ENCODE measurements at places on chromosomes 2 and 18.

GRCh38 chr2:159890551-159891266 lies 92.7 kb upstream of the CD302 start:
- DNase-seq, result no peak

- DNase-seq, result no peak
These were observed 68.6 kb upstream of the ACKR3 start for GRCh38 chr2:236501026-236501425.

DNA sequence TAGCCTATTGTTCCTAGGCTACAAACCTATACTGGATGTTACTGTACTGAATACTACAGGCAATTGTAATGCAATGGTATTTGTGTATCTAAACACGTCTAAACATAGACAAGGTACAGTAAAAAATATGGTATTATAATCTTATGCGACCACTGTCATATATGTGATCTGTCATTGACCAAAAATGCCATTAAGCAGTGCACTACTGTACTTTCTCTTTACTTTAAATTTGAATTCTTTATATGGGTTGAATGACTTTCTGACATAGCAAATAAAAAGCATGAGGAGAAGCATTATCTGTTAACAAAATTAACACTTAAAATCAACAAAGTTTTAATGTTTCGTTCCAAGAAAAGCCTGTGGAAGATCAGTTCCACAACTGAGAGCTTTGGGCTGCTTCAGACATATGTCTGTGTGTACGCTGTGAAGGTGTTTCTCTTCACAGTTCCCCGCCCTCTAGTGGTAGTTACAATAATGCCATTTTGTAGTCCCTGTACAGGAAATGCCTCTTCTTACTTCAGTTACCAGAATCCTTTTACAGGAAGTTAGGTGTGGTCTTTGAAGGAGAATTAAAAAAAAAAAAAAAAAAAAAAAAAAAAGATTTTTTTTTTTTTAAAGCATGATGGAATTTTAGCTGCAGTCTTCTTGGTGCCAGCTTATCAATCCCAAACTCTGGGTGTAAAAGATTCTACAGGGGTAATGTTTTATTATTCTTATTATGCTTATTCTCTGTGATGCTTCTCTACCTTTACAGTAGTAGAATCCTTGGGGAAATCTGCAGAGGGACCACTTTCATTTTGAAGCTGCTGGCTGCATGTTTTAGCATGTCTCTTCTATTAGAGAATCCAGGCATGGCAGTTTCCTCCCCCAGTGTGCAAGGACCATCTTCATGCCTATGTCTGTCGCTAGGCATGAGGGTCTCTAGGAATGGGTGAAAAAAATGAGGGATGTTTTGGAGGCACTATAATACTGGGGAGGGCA lies 54.5 kb downstream of the SCN2A start:
- DNase-seq, result peak; percentile 51

- DNase-seq, result no peak
These were observed 25.5 kb downstream of the LGALSL start for GRCh38 chr2:64479259-64480117.

GRCh38 chr2:119305497-119306195 lies 61.0 kb downstream of the C2orf76 start:
- no peak for DNase-seq

DNA sequence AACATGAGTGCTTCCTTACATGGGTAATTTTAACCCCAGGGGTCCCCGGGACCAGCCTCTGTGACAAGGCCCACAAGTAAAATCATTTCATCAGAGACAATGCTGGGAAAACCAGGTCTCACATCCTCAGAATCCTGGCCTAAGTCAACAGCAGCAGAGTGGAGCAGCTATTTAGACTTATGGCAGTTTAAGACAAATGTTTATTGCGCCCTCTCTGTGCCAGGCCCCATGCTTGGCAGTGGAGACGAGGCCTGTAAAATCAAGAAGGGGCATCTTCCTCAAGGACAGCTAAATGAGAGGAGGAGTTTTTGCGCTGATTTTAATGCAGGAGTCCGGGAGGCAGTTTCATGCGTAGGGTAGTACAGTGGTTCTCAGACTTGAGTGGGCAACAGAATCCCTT lies 56.0 kb upstream of the ACAA2 start:
- DNase-seq, result no peak

GRCh38 chr18:75472396-75472795 lies 44.9 kb upstream of the SMIM21 start:
- no peak for DNase-seq

- no peak for DNase-seq
These were observed 35.8 kb downstream of the SH3RF3 start for GRCh38 chr2:109164739-109165221.

GRCh38 chr2:9739531-9739964 lies 103.7 kb upstream of the TAF1B start:
- no peak for DNase-seq

DNA sequence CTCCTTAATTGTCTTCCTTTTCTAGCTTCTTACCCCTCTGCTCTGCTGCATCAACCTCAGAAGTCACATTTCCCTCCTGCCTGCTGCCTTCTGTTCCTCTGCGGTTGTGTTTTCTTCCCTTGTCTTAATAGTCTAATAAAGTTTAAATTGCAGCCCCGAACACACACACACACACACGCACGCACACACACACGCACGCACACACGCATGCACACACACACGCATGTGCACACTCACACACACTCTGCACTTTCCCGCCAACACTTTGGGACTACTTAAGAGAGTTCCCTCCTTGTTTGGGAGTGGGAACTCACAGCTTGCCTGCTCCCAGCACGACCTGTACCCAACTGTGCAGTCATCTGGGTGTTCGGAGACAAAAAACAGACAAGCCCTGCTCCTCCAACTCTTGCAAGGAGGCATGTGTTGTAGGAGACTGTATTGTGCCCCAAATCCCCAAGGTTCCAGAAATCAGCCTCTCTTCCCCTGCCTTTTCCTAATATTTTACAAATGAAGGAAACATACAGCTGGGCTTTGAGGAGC lies 99.1 kb downstream of the SETBP1 start:
- DNase-seq, result no peak

- no peak for DNase-seq
These were observed 21.3 kb upstream of the ACKR3 start for GRCh38 chr2:236548179-236548921.

- DNase-seq, result no peak
These were observed 85.5 kb downstream of the PMAIP1 start for GRCh38 chr18:59985289-59985688.

DNA sequence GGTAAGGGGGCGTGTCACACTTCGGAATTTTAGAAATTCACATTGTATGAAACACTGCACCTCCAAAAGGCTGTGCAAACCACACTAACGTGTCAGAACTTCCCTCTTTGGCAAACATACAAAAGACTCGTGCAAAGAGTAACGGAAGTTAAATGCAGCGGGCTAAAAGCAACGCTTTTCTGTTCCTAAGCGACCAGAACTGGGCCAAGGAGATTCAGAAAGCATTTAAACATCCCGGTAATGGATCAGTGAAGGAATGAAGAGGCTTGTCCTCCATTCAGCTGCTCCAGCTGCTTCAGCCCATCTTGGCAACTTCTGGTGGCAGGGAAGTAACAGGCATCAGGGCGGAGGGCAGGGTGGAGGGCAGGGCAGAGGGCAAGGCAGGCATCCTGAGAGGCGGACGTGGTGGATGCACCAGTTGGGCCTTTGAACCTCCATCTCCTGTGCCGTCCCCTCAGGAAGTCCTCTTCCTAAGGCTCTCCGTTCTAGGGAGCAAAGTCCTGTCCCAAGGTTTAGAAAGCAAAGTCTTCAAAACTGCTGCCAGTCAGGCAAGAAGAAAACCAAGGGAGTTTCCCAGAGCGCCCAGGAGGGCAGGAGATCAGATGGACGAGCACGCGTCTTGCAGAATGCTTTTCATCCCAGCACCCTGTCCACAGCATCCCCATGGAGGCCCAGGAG lies 230.7 kb downstream of the ZNF516 start:
- no peak for DNase-seq

- no peak for DNase-seq
These were observed 37.5 kb upstream of the NEB start for GRCh38 chr2:151771599-151772358.

DNA sequence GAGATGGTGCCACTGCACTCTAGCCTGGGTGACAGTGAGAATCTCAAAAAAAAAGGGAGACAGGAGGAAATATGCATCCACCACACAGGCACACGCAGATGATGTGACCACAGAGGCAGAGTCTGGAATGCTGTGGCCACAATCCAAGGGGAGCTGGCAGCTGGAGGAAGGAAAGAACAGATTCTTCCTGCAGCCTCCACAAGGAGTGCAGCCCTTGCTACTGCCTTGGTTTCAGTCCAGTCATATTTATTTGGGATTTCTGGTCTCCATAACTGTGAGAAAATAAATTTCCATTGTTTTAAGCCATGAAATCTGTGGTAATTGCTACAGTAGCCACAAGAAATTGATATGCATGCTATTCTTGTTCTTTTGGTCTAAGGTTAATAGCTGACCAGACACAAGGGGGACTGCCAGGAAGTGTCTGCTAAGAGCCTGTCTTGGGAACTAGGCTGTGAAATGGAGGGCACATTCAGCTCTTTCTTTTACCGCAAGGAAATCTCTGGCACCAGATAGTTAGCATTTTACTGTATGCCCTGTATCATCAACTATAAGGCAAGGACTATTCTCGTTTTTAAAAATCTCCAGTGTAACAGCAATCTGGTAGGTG lies 133.1 kb upstream of the SEC11C start:
- no peak for DNase-seq

DNA sequence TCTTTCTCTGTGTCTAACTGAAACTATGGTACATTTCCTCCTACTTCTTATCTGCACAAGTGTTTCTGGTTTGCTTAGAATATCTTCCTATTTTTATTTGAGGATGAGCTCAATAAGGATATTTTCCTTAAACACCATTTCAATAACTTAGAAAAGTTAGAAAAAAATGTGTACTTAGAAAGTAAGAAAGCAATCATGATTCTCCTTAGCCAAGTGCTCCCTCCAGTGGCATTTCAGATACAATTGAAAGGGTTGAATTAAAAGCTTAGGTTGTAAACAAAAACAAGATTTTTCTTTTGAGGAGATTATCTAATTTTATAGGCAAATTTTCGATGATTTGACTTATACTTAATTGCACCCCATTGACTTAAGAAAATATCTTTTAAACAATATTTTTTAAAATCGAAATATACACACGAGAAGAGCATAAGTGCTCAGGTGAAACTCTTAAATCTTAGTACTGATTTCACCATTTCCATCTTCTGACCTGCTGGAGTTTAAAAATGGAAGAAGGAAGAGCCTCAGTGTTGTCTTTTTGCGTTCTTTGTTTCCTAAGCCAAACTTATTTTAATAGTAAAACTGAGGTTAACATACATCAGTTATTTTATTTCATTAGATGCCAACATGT lies 26.9 kb downstream of the C18orf63 start:
- peak; percentile 22 for DNase-seq

DNA sequence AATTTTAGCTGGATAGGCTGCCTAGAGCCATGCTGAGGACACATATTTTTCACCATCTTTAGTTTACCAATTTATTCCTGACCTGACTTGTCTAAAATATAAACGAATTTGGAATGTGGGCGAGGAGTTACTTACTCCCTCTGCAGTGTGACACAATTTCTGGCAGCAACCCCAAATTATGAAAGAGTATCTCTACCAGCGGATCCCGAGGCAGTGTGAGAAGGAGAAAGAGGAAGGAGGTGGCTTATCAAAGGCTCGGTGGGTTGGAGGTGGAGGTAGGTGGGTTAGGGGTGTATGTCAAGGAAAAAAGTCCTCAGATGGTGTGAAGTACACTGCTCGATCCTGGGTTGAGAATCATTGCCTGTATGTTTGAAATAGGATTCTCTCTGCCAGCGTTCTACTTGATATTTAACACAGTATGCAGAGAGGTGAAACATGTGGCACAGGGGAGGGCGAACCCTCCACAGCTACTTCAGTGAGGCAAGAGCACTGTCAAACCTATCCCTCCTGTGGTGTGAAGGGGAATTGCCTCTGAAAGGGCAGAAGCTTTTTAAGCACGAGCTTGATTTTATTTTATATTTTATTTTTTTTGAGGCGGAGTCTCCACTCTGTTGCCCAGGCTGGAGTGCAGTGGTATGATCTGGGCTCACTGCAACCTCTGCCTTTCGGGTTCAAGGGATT lies 76.0 kb downstream of the RFTN2 start:
- DNase-seq, result peak; percentile 18

DNA sequence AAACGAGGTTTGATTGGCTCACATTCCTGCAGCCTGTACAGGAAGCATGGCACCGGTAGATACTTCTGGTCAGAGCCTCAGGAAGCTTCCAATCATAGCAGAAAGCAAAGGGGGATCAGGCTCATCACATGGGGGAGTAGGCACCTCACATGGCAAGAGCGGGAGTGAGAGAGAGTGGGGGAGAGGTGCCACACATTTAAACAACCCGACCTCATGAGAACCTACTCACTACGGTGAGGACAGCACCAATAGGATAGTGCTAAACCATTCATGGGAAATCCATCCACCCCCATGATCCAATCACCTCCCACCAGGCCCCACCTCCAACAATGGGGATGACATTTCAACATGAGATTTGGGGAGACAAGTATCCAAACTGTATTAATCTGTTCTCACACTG lies 105.8 kb downstream of the SOCS6 start:
- DNase-seq, result no peak

DNA sequence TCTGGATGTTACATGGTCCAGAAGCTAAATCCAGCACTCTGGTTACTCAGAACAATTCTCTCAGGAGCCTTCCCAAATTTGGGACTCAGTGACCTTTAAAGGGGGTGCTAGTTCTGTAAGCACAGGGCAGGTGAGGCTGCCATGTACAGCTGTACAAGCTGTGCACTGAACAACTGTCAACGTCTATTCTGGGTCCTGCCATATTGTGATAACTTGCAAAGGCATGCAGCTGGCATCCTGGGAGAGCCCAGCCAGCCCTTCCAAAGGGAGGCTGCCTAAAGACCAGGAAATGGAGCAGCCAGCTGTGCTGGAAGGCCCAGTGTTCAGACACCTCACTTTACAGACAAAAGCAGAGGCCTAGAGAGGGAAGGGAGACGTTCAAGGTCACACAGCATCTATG lies 204.8 kb downstream of the KLHL29 start:
- no peak for DNase-seq

GRCh38 chr2:195392446-195393336 lies 264.3 kb upstream of the SLC39A10 start:
- no peak for DNase-seq

DNA sequence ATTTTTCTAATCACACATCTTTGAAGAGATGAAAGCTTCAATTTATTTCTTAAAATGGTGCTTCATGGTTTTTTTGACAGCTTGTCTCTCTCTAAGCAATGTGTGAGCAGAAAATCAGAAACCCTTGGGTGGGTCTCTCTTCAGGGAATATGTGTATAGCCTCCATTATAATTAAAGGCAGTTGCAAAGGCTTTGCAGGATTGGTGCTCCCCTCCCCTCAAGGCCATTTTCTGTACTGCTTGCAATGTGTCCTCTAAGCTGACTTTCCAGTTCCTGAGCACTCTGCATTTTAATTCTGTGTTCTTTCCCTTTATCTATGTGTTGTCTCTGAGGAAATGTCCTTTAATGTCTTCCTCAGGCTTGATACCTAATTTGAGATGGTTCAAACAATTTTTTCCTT lies 172.6 kb downstream of the DPP4 start:
- DNase-seq, result no peak

Measured in effector memory CD8-positive, alpha-beta T cell (primary cell).